ENCODE measurements at places on chromosomes 3 and 15. TPM values are rescaled to one million over a fixed set of nuclear protein-coding genes. Genes with fewer than 3 reads are reported as not detected.

DNA sequence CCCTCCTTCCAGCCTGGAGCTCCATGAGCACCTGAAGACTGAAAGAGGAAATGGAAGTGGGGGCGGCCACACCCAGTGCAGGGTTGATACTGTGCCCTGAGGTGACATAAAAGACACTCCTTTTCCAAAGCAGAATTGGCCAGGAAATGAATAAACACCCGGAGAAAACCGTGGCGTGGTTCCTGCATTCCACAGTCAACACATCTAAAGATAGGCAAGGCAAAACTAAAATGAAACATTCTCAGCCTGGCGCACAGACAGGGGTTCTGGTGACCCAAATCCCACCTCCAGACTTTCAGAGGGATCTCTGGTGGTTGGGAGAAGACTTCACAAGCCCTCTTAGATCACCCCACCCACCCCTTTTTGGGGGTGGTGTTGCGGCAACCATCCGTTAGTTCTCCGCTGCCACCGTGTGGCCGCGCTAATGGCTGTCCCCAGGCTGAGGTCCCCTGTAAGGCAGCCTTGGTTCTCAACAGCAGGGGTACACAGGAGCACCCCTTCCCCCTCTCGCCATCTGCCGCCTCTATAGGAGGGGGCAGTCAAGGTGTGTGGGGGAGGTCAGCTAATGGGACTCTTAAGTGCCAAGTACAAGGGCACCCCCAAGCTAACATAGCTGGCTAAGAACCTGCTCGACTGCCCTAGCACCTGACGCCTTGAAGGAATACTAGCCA, 2.5 kb upstream of the MST1R start:
- DNase-seq: peak; percentile 56

GRCh38 chr3:152375546-152375945, 106.8 kb downstream of the MBNL1 start:
- DNase-seq: no peak

DNA sequence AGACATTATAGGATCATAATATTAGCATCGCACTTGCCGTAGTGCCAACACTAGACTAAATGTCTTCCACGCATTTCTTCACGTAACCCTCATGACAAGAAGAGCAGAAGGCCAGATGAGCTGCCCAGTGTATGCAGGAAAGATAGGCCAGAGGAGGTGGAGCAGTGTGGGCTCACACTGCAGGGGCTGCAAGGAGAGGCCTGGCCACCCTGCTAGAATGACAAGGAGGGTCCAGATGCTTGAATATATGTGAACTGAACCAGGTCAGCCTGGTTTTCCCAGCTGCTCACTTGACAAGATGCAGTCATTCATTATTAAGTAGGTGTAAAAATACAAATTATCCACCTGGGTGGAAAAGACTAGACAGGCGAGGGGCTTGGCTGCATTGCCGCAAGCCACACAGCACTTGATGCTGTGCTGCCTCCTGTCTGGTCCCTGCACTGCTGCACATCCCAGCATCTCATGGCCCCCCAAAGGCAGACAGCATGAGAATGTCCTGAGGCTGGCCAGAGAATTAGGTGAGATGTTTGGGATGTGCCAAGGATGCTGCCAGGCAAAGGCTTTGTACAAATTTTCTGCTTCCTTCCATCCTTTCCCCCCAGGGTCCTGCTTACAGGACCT, 115.2 kb downstream of the NTRK3 start:
- no peak for DNase-seq

- DNase-seq: peak; percentile 62
Measured at GRCh38 chr3:179929091-179929529, 107.6 kb downstream of the PEX5L start.

Gene CCDC54
- 0.58 TPM for total RNA-seq

Measured in dorsolateral prefrontal cortex (tissue), 122 donors.